ENCODE measurements at places on chromosomes 7 and 10.

- DNase-seq = no peak
Observed at GRCh38 chr7:45645141-45645969, 71.2 kb downstream of the ADCY1 start.

- DNase-seq = no peak
Observed at GRCh38 chr7:101950450-101951119, 133.2 kb downstream of the CUX1 start.

- no peak for DNase-seq
Observed at GRCh38 chr10:74967911-74968666, 141.7 kb downstream of the KAT6B start.

DNA sequence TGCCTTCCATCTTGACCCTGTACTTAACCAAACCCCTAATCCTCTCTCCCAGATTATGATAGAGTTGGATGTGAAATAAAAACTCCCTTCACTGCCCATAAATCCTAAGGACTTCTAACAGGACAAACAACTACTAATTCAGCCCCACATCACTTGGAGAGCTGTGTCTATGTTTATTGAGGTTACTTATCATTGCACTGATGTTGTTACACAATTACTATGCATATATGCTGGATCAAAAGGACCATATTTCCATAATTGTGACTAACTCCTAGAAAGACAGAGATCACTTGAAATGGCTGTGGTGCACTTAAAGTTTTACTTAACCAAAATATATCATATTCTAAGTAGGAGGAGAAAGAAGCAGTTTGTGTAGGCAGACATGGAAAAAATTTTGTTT, 144.9 kb upstream of the AGK start:
- no peak for DNase-seq

GRCh38 chr7:95304990-95305389, 19.3 kb downstream of the PON1 start:
- no peak for DNase-seq

DNA sequence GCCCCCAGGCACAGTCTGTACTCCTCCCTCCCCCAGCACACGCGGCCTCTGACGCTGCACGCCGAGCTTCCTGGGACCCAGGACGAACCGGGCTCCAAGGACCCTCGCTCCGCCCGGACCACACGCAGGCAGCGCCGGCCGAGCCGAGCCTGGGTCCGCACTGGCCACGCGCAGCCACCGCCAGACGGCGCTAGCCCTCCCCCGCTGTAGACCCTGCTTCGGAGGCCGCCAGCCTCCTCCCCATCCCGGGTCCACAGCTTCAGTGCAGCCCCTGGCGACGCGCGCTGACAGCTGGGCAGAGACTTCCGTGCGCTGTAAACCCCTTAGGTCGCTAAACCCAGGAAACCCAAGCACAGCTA, 936 bp upstream of the TCERG1L start:
- DNase-seq = no peak
